ENCODE measurements at places on chromosomes 5 and 9.

DNA sequence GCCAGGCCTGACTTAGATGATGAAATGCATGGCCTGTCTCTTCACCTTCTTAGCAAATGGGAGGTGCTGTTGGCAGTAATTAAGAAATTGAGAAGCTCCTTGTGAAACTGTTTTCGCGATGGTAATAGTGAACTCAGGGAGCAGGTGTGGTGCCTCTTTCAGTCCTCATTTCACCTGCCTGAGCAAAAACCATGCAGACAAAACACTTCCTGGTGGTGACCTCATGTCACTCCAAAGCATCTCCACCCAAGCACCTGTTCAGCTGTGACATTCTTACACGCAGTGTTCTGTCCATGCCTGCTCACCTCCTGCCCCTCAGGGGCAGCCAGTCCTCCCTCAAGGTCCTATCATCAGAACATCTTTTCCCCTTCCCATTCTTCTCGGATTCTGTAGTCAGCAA is 146.5 kb downstream of the CD180 start:
- no peak for DNase-seq

- DNase-seq, result no peak
These were observed 40.1 kb downstream of the SLC38A9 start for GRCh38 chr5:55671975-55672374.

DNA sequence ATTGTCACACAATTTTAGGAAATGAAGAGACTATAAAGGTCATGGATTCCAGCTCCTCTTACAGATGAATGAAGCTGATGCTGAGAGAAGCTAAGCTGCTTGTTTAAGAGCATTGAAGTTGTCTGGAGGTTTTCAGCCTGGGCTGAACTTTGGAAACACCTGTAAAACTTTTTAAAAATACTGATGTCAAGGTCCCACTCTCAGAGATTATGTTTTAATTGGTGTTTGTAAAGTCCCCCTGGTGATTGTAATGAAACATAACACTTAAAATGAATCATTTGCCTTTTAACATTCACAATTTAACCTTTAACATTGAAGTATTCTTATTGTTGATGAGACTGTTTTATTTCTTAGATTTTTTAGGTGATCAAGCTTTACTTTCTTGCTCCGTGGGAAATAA is 16.4 kb downstream of the RAD23B start:
- DNase-seq, result no peak

DNA sequence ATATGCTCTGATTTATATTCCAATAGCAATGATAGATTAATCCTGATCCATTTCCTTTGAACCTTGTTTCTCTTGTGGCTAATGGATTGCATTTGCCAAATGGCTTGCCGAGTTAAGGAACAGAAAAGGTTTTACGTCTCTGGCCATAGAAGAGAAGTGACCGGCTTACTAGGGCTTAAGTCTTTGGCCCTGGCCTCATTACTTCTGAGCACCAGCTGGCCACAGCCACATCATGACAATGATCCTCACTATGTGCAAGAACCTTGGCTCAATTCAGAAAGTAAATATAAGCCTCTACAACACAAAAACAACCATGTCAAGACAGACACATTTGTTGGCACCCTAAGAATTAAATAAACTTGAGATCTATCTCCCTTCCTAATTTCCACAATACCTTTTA is 46.1 kb downstream of the ZNF608 start:
- no peak for DNase-seq

DNA sequence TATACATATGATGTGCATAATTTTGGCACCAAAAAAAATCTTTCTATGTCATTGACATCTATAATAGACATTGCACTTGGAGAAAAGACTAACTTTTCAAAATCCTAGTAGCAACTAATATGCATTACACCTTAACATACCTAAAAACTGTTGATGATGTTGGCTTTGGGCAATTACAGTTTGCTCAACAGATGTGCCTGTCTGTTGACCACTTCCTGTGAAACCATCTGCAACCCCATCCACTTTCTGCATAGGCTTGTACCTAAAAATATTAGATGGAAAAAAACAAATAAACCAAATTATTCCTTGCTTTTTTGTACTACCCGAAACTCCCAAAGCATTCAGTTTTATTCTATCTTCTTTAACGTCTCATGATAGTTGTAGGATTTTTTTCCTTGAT is 248.6 kb downstream of the RFX3 start:
- DNase-seq, result peak; percentile 16

- no peak for DNase-seq
These were observed 343.8 kb upstream of the IRX1 start for GRCh38 chr5:3251784-3252183.

DNA sequence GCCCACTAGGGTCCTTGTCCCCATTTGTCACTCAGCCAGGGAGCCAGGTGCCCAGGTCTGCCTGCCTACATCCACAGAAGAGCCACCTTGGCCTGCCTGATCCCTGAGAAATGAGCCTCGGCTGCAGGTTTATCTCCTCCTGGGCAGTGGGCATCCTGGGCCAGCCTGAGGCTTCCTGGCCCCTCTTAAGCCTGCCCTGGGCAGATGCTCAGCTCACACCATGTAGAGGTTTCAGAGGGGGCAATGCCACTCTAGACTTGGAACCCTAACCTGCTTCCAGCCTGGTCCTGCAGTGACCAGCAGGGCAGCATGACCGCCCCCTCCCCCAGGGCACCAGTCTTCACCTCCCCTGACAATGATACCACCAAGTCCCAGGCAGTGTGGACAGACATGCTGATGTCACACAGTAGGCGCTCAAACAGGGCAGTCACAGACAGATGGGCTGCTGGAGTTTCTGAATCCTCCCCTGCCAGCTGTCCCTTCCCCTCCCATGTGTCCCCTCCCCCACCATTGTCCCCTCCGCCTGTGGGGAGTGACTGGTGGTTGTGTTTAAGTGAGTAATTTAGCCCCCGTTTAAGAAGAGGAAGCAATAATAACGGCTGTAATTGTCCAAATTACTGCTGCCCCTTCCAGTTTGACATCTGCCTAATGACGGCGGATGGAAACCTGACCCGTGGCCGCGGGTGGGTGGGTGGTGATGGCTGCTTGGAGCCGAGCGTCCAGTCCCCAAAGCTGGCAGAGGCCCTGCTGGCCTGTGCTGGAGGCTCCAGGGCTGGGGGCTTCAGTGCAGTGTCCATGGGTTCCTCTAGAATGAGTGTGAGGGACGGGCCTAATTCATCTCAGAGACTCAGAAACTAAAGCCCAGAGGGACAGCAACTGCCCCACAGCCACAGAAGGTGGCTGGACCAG is 147.7 kb downstream of the BARX1 start:
- no peak for DNase-seq

- no peak for DNase-seq
These were observed 322.1 kb upstream of the MSX2 start for GRCh38 chr5:174402222-174402812.

GRCh38 chr5:138946241-138946623 is 71.1 kb upstream of the LRRTM2 start:
- no peak for DNase-seq

All from CD4-positive, CD25-positive, alpha-beta regulatory T cell (primary cell).